ENCODE measurements at places on chromosomes 2 and 18.

GRCh38 chr2:26507088-26507487 is 29.2 kb upstream of the OTOF start:
- no peak for DNase-seq

- DNase-seq, result no peak
These were observed 17.8 kb downstream of the MAPRE3 start for GRCh38 chr2:26988058-26988860.

DNA sequence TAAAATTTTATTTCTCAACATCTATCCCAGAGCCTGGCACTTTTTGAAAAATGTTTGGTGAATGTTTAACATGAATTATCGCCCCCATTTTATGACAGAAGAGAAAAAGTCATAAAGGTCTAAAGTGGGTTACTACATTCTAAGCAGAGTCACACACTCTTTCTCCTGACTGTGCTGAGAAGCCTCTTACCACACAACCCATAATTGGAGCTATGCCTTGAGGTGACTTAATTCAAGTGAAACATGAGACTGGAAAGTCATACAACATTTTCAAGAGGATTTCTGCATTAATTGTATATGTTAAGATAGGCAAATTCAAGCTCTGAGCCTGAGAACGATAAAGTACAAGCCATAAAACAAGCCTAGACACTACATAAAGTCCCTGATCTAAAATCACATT is 3.1 kb upstream of the DSEL start:
- DNase-seq, result no peak

GRCh38 chr2:240252872-240253511 is 112.5 kb upstream of the OTOS start:
- DNase-seq, result no peak

DNA sequence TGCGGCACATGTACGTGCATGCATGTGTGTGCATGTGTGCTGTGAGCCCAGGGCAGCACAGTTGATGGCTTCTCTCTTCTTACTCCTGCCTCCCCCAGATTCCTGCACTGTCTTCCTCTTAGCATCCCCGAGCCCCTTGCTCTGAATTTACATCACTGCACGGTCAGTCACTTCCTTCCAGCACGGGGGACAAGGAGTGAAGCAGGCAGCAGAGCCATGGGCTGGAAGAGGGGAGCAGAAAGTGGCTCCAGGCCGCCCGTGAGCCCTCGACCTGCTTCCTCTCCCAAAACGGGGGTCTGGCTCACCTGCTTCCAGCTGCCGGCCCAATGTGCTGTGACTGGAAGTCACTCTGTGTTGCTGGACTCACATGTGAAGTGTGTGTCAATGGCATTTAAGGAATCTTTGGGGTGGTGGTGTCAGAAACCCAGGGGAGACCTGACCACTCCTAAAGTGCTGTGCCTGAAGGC is 106.1 kb downstream of the FAM210A start:
- DNase-seq, result no peak
